ENCODE measurements at places on chromosomes 2 and 18. TPM values are rescaled to one million over a fixed set of nuclear protein-coding genes. Genes with fewer than 3 reads are reported as not detected.

TET3 gene
- total RNA-seq, result 3.0 TPM

KCNG2 gene
- total RNA-seq, result not detected

HEATR5B gene
- total RNA-seq, result 11.6 TPM

ZEB2 gene
- total RNA-seq, result 131 TPM

FAP gene
- total RNA-seq, result 1.4 TPM

ME2 gene
- 77.3 TPM for total RNA-seq

CELF4 gene
- 0.32 TPM for total RNA-seq

SATB2 gene
- 2.2 TPM for total RNA-seq

- no peak for DNase-seq
These were observed 71.4 kb downstream of the HNMT start for GRCh38 chr2:138035608-138036217.

DNA sequence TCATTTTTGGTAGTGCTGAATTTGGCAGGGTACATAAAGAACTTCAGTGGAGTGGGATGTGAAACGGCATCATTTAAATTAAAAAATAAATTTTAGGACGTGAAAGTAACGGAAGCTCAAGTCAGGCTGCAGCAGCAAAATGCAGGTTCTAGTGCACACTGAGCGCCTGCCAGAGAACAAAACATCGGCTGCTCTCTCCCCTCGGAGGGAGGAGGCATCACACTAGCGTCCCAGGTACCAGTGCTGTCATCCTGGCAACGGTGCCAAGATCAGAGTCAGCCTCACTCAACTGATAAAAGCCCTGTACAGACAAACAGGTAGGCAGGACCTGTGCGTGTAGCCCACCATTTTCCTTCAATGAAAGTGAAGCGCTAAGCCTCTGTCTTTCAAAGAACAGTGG, 261.5 kb downstream of the PTGR3 start:
- DNase-seq, result no peak

- DNase-seq, result no peak
These were observed 9.7 kb upstream of the COPS8 start for GRCh38 chr2:237075749-237076599.

- DNase-seq, result no peak
These were observed 109.0 kb downstream of the COL6A3 start for GRCh38 chr2:237304763-237305514.

- no peak for DNase-seq
These were observed 481 bp downstream of the DCDC2C start for GRCh38 chr2:3703757-3704355.

DNA sequence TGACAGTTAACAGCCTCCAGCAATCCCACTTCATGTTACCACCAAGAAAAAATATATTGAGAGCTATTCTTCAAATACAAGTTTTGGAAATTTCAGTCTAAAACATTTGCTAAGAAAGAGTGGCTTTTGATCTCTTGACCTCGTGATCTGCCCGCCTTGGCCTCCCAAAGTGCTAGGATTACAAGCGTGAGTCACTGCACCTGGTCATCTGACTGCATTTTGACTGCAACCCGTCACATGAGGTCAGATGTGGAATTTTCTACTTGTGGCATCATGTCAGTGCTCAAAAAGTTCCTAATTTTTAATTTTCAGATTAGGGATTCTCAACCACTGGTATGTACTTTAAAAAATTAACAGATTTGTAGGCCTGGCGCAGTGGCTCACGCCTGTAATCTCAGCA, 9.1 kb upstream of the CLK1 start:
- DNase-seq, result no peak

GRCh38 chr2:59540864-59541263, 1012.6 kb downstream of the BCL11A start:
- DNase-seq, result no peak

Data from left cardiac atrium (tissue), 4 donors.